ENCODE measurements at places on chromosomes 3 and 15.

DNA sequence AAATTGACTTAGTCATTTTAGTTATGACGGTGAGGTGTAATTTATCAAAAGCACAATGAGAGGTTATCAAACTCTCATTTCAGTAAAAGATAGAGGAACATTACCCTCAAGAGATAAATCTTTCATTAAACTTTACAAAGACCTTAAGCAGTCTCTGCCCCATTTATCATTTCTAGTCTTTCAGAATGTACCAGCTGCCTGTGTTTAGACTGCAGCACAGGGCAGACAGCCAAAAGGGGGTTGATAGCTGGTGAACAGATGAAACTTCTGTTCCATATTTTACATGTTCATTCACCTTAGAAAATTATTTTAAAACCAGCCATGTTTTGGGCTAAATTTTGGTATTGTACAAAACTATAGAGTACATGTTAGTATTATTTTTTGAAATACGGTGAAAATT is 514.6 kb upstream of the CNTN3 start:
- DNase-seq: no peak

- DNase-seq: no peak
Observed at GRCh38 chr3:63048367-63049326, 173.4 kb upstream of the CADPS start.

- DNase-seq: no peak
Observed at GRCh38 chr3:159850481-159850880, 138.2 kb upstream of the IL12A start.

DNA sequence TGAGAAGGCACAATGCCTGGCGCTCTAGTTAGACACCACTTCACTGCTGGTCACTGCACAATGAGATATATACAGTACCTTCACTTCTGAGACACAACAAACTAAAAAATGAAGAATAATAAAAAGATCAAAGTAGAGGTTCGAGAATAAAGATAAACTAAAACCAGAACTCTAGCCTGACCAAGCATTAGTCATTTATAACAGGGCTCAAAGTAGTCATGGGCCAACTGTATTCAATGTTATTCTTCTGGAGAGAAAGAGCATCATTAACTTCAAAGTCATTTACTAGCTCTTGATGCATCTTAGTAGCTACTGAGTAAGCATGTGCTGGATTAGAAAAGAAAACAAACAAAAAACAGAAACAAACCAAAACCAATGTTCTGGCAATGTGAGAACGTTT is 145.2 kb downstream of the SSR3 start:
- no peak for DNase-seq

DNA sequence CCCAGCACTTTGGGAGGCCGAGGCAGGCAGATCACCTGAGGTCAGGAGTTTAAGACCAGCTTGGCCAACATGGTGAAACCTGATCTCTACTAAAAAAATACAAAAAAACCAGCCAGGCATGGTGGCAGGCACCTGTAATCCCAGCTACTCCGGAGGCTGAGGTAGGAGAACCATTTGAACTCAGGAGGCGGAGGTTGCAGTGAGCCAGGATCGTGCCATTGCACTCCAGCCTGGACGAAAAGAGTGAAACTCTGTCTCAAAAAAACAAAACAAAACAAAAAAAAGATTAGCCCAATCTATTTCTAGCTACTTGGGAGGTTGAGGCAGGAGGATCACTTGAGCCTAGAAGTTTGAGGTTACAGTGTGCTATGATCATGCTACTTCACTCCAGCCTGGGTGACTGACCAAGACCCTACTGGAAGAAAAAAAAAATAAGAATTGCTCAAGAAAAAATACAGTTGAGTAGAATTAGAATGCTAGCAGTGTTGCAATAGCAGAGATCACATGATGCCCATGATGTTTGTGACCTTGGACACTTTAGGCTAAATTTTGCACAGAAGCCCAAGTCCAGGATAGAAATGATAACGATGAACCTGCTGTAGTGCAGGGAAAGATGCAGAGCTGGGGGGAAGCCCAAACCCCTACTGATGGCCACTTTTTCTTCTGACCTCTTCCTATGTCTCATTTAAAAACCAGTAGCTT is 162.2 kb downstream of the LPP start:
- DNase-seq: no peak

- DNase-seq: no peak
Observed at GRCh38 chr3:52068730-52069129, 12.4 kb upstream of the DUSP7 start.

GRCh38 chr15:70854666-70854976 is 664 bp upstream of the LARP6 start:
- no peak for DNase-seq

- no peak for DNase-seq
Observed at GRCh38 chr3:188164248-188164687, 10.3 kb downstream of the LPP start.

- DNase-seq: no peak
Observed at GRCh38 chr15:90419738-90420406, 31.8 kb downstream of the IQGAP1 start.

GRCh38 chr3:153284282-153284938 is 122.4 kb downstream of the RAP2B start:
- DNase-seq: peak; percentile 35

Data from epithelial cell of proximal tubule (primary cell).